ENCODE measurements at places on chromosomes 5 and 9.

GRCh38 chr5:172719211-172719610 lies 51.8 kb downstream of the DUSP1 start:
- no peak for DNase-seq

GRCh38 chr5:134813407-134813806 lies 32.4 kb upstream of the C5orf24 start:
- no peak for DNase-seq

GRCh38 chr5:14063138-14063537 lies 80.0 kb upstream of the TRIO start:
- no peak for DNase-seq

- DNase-seq = no peak
These were observed 104.3 kb downstream of the ZNF608 start for GRCh38 chr5:124642151-124642550.

- DNase-seq = no peak
These were observed 21.1 kb upstream of the HSPA9 start for GRCh38 chr5:138596105-138596881.

- no peak for DNase-seq
These were observed 40.3 kb downstream of the ZNF354A start for GRCh38 chr5:178690208-178690607.

DNA sequence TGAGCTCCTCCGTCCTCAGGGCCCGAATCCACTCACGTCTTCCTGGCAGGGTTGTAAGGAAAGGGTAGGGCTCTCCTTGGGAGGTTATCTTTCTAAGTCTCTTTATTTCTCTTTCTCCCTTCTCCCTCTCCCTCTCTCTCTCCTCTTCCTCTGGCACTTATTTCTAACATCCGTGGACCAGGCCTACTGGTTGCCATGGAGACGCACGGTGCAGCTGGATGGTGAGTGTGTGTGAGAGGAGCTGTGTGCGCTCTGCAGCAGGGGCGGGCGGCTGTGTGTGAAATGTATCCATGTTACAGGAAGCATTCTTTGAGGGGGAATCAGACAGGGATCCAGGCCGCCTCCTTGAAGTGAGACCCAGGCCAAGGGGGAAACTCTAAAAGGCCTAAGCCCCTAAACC lies 32.2 kb downstream of the PCDH1 start:
- peak; percentile 64 for DNase-seq

GRCh38 chr5:57841676-57842363 lies 359.2 kb upstream of the ACTBL2 start:
- no peak for DNase-seq

DNA sequence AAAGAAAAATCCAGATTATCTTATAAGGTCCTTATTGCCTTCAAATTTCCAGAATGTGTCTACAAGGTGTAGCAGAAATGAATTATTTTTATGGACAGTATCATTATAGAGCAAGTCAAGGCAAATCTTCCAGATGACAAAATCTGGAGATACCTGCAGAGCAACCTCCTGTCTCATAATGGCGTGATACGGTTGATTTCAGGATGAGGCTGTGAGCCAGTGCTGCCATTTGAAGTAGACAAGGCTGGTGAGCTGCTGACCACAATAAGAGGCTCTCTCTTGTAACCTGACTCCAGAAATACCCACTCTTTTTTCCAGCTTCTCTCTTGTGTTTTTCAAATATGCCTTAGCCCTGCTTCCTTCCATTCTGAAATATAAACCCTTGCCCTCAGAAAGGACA lies 108.2 kb downstream of the HTR1A start:
- DNase-seq = peak; percentile 72

DNA sequence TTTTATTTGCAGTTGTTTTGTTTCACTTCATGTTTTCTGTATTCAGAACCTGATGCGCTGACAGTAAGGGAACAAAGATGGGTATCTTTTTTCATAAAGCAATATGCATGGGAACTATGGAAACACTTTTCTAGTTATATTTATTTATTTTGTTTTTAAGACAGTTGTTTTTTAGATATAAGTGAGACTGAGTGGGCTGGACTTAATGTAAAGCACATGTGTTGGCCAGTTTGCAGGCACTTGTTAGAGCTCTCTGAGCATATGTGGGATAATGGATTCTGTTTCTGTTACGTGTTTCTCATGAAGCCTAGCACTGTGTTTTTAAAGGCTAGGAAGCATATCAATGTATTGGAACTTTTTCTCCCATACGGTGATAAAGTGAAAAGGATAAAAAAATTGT lies 164.1 kb downstream of the PRR16 start:
- DNase-seq = no peak

- no peak for DNase-seq
These were observed 710.3 kb downstream of the PRELID2 start for GRCh38 chr5:145124806-145125205.

DNA sequence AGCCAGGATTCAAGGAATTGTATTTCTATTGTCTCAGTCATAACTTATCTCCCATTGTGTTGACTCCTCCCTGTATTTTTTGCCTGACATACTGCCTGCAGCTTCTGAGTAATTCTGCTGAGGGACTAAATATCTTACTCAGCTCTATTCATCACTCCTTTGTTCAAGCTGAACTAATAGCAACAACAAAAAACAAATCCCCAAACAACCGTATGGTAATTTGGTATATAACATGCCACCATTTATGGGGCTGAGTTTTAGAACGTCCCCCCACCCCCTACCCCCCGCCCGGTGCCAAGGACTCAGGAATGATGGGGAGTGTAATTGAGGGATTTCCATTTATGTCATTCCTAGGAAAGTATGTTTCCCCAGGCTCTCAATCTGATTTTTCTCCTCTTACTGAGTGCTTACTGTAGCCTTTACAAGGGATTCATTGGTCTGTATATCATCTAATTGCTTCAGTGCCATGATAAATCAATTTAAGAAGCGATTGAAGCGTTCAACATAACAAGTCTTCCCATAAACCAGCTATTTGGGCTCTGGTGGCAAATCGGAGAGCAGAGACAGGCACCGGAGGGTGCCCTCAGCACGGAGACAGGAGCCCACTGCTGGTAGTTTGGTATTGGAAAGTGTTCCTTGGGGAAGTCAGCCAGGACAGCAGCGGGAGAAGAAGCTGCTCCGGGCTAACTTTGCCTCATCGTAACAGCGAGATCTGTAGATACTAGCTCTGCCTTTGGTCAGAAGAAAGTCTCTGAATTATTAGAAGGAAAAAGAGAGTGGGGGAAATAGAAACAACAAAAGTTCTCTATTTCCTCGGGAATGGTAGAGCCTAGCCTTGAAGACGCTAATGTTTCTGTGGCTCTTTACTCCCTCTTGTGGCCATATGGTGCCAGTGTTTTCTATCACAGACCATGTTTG lies 40.7 kb upstream of the HSD17B4 start:
- peak; percentile 71 for DNase-seq

DNA sequence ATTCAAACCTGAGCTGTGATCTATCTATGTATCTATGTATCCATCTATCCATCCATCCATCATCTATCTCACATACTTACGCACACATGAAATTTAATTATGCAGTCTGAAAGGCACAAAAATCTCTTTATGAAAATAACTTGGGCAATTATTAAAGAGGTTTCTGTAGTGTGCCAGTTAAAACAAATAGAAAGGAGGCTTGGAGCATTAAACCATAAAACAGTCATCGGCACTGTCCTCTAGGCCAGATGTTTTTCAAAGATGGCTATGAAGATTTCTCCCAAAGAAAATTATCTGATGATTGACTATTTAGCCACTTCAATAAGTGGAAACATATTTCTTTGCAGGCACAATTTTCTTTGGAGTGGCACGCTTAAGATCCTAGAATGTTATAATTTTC lies 392.5 kb upstream of the RPS23 start:
- no peak for DNase-seq

DNA sequence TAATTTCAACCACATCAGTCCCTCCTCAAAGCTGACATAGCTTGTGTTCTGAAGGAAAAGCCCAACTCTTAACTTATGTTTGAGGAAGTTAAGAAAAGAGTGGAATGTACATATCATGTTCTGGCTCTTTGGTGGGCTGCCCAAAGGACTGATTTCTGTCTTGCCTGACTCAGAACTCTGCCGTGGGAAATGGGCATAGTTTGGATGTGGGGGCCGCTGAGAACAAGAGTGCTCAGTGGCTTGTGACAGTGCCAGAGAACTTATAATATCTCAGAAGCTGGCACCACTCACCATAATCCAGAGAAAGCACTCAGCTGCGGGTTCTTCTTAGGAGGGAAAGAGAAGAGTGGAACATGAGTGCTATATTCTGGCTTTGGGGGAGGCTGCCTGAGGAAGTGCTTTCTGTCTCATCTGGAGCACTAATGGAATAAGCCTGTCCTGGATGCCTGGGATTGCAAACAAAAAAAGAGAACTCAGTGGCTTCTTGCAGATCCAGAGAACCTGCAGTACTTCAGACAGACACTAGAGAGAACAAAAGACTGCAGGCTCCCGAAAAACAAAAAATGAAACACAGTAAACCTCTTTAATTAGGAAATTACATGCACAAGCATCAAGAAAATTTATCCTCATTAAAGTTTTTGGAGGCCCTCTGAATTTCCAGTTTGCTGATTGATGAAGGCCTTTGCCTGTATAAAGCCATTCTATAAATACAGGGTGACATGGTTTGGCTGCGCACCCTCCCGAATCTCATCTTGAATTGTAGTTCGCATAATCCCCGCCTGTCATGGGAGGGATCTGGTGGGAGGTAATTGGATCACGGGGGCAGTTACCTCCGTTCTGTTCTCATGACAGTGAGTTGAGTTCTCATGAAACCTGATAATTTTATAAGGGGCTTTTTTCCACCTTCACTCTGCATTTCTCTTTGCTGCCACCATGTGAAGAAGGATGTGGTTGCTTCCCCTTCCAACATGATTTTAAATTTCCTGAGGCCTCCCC lies 207.0 kb downstream of the DMAC1 start:
- DNase-seq = no peak

DNA sequence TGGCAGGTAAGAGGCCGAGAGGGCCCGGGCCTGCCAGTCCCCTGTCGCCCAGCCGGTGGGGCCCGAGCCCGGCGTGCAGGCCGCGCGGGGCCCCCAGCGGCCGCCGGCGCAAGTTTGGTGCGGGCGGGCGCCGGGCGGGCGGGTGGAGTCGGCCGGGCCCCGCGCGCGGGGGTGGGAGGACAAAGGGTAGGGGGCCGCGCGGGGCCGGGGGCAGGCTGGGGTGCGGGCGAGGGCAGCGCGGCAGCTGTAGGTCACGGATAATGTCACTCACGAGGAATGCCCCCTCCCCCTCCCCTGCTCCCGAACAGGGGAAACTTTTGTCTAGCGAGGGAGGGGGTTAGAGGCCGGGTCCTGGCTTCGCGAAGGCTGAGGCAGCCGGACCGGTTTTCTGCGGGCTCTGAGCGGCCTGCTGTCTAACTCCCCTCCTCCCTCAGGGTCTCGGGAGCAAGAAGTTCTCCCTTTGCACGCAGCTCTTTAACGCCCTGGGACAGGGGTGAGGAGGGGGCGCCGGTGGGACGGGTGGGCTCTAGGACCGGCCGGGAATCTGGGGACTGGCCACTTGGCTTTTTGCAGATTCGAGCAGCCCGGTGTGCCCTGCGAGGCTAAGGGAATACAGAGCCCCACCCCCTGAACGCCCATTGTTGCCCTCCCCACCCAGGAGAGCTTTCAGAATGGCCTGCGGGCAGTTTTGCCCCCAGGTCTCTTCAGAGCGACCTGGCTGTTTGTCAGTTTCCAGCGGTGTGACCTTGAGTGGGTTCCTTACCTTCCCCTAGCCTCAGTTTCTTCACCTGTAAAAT lies 21.3 kb upstream of the NDST1 start:
- DNase-seq = peak; percentile 66

- DNase-seq = no peak
These were observed 362.4 kb downstream of the CETN3 start for GRCh38 chr5:90047113-90047512.

- no peak for DNase-seq
These were observed 60.1 kb downstream of the BHMT start for GRCh38 chr5:79171635-79172245.

- DNase-seq = no peak
These were observed 142.7 kb downstream of the MLLT3 start for GRCh38 chr9:20479419-20480155.

- peak; percentile 4 for DNase-seq
These were observed 213.1 kb downstream of the RFK start for GRCh38 chr9:76181020-76181641.

GRCh38 chr5:163869581-163869980 lies 364.2 kb downstream of the MAT2B start:
- DNase-seq = no peak

DNA sequence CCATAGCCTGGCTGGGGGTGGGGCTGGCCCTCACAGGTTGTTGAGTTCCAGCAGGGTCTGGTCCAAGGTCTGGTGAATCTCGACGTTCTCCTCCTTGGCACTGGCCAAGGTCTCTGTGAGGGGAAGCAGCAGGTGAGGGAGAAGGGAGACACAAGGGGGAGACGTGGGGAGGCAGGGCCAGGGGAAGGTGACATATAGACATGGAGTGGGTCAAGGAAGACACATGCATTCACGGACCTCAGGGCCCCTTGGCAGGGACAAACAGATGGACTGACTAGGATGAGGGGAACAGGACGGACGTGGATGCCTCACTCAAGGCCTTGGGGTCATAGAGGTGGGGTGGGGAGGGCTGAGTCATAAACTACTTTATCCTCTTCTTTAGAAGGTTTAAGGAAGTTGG lies 7.7 kb downstream of the TPM2 start:
- no peak for DNase-seq

DNA sequence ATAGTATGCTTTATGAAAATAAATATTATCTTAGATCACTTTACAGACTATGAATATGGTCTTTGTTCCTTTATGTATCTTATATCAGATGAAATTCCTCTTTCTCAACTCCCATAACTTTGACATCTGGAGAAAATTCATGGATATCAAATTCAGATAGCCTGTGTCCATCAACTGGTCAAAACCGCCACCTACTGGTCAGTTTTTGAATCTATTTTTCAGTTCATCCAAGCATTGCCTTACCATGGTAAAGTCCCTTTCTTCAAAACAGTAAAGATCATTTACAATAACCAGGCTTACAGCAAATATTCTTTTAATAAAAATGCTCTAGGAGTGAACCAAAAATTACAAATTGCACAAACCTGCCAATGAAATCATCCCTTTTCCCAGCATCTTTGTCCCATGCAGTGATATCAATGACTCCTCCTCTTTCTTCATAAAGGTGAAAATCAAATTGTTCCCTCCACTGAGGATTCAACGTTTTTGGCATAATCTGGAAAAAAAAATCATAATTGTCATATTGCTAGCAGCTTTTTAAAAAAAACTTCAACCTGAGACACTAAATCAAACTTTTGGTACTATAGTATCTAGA lies 290.5 kb downstream of the SLF1 start:
- DNase-seq = peak; percentile 3

DNA sequence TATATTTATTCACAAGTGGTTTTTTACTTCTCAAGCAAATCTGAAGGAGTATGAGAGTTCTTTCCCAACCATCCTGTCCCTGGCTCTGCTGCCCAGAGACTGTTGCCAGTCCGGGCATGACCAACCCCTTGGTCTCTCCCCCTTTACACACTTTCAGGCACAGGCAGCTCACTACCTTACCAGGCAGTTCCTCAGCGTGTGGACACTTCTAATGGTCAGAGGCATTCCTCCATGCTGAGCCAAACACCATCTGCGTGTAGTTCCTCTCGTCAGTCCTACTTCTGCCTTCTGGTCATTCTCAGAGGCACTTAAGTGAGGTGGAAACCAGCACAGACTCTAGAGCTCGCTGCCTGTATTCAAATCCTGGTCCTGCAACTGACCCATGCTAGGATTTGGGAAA lies 56.1 kb downstream of the TSTD2 start:
- DNase-seq = no peak
